ENCODE measurements at places on chromosomes 3 and 15. TPM values are rescaled to one million over a fixed set of nuclear protein-coding genes. Genes with fewer than 3 reads are reported as not detected.

Gene GCSAM
- total RNA-seq, result not detected

Gene CCR3
- not detected for total RNA-seq

Gene DGKG
- 0.72 TPM for total RNA-seq

Gene ANKRD34C
- not detected for total RNA-seq

Gene CKMT1B
- total RNA-seq, result not detected

Gene ZNF501
- total RNA-seq, result 11.9 TPM

Gene GRK7
- total RNA-seq, result not detected

Gene CSTA
- 1.3 TPM for total RNA-seq

Gene CAMK1
- total RNA-seq, result 30.7 TPM

Gene BOC
- total RNA-seq, result 10.4 TPM

Gene IL12A
- total RNA-seq, result 2.9 TPM

Gene EPHB1
- total RNA-seq, result 0.16 TPM

Gene IL17RB
- not detected for total RNA-seq

Gene PIK3CB
- total RNA-seq, result 11.3 TPM

Gene IGSF10
- total RNA-seq, result 3.4 TPM

Gene GOLGA6L10
- not detected for total RNA-seq

Gene LRRC31
- total RNA-seq, result not detected

Gene TRAK1
- 21.1 TPM for total RNA-seq

Gene PPP4R2
- total RNA-seq, result 43.3 TPM

Gene PARP16
- 5.8 TPM for total RNA-seq

Gene FOXP1
- total RNA-seq, result 27.4 TPM
